ENCODE measurements at places on chromosomes 7 and 10.

- no peak for DNase-seq
Measured at GRCh38 chr7:138352570-138353461, 107.2 kb upstream of the TRIM24 start.

- DNase-seq: no peak
Measured at GRCh38 chr7:29859104-29859503, 52.8 kb downstream of the WIPF3 start.

- DNase-seq: no peak
Measured at GRCh38 chr7:135238112-135238744, 4.6 kb downstream of the STRA8 start.

DNA sequence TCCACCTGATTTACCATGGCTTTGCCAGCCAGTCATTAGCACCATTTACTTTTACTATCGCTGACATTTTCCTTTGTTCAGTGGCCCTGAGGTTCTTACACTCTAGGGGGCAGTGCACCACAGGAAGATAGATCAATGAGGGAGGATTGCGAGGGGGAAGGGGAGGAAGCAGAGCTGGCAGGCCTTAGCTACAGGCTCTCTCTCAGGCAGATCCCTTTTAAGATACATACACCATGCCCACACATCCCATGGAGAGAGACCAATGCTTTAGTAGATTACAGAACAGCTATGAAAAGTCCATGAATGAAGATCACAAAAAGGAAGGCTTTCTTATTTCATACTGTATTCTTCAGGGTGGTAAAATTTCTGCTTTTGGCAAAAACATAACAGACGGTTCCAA, 47.4 kb downstream of the DENND11 start:
- peak; percentile 44 for DNase-seq

DNA sequence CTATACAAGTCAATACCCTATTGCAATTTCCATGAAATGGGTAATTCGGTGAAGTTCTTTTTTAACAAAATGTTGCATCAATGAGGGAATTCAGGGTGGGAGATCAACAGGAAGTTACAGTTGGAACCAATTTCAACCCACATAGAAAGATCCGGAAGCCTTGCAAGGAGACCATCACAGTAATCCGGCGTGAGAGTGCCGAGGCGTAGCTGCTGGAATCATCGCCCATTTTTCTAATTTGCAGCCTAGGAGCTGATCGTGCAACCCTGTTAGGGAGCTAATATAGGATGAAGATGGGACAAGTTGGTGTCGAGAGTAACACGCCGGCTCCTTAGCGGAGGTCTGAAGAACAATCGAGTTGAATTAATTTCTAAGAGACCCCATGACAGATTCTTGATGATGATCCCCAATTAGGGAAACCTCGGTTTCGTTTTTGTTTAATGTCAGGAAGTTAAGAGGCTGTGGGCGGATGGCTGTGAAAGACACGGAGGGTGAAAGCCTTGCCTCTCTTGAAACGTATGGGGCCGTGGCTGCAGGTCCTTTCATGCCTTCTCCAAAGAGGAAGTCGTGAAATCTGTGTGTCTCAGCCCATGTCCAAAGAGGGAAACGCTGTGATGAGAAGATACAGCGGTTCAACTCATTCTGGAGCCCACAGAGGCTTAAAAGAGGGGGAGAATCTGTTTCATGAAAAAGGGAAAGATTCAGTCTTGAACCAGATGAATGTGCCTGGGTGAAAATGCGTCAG, 51.2 kb upstream of the CARD11 start:
- DNase-seq: peak; percentile 21

DNA sequence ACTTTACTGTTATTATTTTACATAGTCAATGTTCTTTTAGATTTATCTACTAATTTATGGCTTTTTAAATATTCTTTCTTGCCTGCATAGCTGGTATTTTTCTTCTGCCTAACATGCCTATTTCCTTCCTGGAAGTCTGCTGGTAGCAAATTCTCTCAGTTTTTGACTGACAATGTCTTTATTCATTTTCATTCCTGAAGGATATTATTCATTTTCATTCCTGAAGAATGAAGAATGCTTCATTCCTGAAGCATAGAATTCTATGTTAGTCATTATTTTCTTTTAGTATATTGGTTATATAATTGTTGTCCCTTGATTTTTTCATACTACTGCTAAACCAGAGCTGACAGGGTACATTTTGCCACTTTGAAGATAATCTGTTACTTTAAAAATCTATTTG, 41.8 kb downstream of the TMEM168 start:
- no peak for DNase-seq

GRCh38 chr7:100506356-100506923, 22.7 kb downstream of the NYAP1 start:
- DNase-seq: no peak

DNA sequence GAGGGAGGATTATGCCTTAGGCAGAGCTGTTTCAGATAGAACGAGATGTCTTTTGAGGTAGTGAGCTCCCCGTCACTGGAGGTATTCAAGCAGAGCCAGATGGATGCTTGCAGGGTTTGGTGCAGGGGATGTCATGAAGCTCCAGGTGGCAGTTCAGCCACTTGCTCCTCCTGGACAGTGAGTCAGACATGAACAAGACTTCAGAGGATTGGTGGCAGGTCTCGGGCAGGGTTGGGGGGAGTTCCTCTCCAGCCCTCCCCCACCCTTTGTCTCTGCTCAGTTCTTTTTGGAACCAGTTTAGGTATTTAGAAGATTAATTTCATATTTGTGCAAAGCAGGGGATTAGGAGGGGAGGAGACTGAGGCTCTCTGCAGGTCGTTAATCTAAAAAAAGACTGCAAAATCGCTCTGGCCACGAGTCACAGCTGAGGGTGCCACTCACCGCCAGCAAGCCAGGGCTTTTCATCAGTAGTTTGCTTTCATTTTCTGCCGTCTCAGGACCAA, 21.5 kb upstream of the MYL10 start:
- no peak for DNase-seq

GRCh38 chr7:91759205-91759863, 121.2 kb downstream of the MTERF1 start:
- no peak for DNase-seq

DNA sequence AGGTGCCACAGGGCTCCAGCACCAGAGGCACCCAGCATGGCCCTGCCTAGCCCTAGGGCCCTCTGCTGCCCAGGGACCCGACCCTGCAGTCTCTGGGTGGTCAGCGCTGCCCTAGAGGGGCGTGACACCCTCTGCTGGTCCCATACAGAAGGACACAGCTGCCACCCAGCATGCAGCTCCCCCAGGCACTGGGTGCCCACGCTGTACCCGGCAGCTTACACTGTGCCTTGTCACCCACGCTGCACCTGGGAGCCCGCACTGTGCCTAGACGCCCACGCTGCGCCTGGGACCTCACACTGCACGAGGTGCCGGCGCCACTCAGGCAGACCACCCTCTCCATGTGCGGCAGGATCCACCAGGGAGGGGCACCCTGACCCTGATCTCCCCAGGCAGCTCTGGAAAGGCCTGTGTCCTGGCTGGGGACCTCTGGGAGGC, 55.2 kb downstream of the PWWP2B start:
- no peak for DNase-seq

DNA sequence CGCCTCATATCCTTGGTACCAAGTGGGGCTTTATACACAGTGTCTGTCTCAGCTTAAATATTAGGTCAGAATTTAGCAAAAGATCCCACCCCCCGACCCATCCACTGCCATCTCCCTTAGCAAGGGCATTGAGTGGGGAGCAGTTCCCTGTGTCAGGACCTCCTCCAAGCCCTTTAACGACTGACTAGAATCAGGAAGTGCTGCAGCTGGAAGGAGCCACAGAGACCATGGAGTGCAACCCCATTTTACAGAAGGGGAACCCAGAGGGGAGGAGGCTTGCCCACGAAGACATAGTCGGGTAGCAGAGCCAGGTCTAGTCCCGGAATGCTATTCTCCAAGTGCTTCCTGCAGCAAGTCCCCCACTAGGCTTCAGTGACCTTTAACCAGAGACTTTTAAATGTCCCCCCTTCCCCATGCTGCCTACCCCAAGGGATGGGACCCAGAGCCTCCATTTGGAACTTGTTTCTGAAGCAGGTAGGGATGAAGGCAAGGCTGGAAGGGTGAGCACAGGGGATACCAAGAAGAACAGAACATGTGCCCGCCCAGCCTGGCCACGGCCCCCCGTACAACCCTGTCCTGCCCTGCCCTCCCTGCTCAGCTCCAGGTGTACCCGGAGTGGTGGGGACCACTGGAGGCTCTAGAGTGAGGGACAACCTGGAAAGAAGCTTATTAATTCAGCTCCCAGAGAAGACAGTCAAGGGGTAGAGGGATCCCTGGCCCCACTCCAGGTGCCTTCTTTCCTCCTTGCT, 41.3 kb downstream of the C10orf105 start:
- no peak for DNase-seq

GRCh38 chr7:140440593-140440992, 36.7 kb downstream of the RAB19 start:
- no peak for DNase-seq

- DNase-seq: no peak
Measured at GRCh38 chr10:119343011-119343601, 135.7 kb downstream of the GRK5 start.

GRCh38 chr7:106273009-106273668, 11.6 kb downstream of the NAMPT start:
- no peak for DNase-seq

GRCh38 chr10:78992333-78992732, 76.4 kb upstream of the ZMIZ1 start:
- no peak for DNase-seq

DNA sequence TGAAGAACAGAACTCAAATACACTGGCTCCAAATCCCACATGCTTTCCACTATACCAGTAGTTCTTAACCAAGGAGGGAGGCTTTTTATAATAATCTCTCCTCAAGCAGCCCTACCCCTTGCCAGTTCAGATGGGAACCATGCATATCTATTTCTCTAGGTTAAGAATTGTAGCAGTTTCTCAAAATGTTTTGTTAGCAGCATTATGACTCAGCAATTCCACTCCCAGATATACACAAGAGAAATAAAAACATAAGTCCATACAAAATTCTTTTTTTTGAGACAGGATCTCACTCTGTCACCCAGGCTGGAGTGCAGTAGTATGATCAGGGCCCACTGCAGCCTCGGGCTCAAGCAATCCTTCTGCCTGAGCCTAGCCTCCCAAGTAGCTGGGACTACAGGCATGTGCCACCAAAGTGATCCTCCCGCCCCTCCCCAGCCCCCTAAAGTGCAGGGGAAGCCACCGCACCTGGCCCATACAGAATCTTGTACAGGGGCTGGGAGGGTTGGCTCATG, 18.1 kb downstream of the YWHAG start:
- no peak for DNase-seq

Measured in stimulated activated CD4-positive, alpha-beta T cell treated with anti-CD3 and anti-CD28 coated beads, Interleukin-2, amount 100 ng/mL, for 48 hours (primary cell).